T-cell (primary cell): ENCODE measurements at places on chromosomes 4 and X.
A peak's percentile ranks its signal among the peaks of the same experiment; 100 is the strongest.

DNA sequence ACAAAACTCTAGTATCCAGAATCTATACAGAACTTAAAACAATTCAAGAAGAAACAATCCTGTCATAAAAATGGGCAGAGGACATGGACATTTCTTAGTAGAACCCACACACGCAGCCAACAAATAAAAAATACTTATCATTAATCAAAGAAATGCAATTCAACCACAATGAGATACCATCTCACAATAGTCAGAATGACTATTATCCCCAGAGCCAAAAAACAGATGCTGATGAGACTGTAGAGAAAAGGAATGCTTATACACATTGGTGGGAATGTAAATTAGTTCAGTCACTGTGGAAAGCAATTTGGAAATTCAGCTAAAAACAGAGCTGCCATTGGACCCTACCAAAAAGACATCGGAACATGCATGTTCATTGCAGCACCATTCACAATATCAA, 37.9 kb downstream of the RAB40AL start:
- no peak for DNase-seq

- no peak for DNase-seq
Measured at GRCh38 chr4:21656832-21657231, 291.7 kb downstream of the KCNIP4 start.

GRCh38 chr4:123064390-123064789, 142.0 kb upstream of the NUDT6 start:
- DNase-seq = no peak

GRCh38 chr4:83723609-83724008, 187.7 kb downstream of the GPAT3 start:
- DNase-seq = no peak

DNA sequence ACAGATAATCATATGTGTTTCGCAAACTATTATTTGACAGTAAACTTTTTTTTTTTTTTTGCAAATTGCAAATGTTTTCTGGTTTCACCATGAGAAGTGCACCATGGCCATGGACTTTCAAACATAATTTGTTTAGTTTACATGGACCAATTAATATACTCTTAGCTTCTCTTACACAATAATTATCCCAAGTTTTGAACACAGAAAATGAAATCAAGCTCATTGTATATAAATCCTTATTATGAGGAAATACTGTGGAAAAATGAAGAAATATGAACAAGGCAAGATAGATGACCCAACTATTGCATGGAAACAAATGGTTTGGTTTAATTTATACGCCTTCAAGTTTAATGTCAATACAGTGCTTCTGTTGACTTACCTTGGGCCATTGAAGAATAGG, 3.9 kb downstream of the FGF5 start:
- no peak for DNase-seq

DNA sequence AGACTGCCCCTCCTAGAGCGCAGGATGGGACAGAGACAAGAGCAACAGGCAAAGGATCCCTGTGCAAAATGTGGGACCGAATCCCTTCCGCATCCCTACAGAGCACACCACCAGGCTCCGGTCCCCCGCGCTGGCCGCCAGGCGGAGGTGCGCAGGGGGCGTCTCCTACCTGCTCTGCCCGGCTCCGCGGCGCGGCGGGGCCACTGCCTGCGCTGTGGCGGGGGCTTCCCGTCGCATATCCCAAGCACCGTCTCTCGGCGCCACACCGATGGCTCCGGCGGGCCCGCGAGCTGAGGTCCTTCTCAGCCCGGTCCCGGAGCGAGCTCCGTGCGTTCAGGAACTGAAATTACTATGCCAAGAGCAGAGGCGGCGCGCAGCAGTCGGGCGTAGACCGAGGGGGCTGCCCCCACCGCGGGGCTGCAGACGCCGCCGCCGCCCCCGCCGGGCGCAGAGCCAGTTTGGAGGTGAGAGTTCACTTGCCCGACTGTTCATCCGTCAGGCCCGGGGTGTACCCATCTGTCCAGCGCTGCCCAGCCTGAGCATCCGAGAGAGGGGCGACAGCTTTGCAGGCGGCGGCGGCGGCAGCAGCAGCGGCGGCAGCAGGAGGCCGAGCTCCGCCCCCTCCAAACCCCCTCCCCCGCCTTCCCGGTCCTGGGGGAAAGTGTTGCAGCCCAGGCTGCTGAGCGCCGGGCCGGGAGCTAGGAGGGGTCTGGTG, at the start of gene GPRIN3:
GPRIN3 (minus strand) TSS at position 355 of the 715 bp plus-strand sequence. CDS start 57,690 bp downstream, outside the sequence.
- DNase-seq = peak; percentile 62
